ENCODE measurements at places on chromosomes 16 and 17. TPM values are rescaled to one million over a fixed set of nuclear protein-coding genes. Genes with fewer than 3 reads are reported as not detected.

C17orf100 gene
- 0.56 TPM for total RNA-seq

TLCD3B gene
- total RNA-seq = 0.65 TPM

KRT14 gene
- not detected for total RNA-seq

STUB1 gene
- total RNA-seq = 32.4 TPM

TBX6 gene
- 0.25 TPM for total RNA-seq

SPNS2 gene
- total RNA-seq = 9.0 TPM

CHST4 gene
- total RNA-seq = 14.3 TPM

STAC2 gene
- total RNA-seq = not detected

SEPHS2 gene
- total RNA-seq = 50.1 TPM

DNA sequence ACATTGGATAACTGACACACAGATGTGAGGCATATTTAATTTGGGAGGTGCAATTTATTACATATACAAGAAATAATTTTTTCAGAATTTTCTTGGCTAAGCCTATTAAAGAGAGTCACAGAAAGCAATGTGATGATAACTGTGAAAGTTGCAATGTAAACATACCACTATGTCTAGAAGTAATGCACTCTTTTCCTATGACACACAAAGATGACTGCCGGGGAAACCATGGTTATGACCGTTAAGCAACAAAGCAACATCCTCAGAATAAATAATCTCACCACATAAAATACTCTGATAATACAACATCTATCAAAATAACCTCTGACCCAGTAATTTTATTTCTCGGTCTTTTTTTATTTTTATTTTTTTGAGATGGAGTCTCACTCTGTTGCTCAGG, 10.5 kb upstream of the QRICH2 start:
- DNase-seq = no peak

GRCh38 chr16:79296491-79296890, 304.0 kb downstream of the MAF start:
- no peak for DNase-seq

- no peak for DNase-seq
Measured at GRCh38 chr17:35160354-35161201, 13.0 kb downstream of the UNC45B start.

DNA sequence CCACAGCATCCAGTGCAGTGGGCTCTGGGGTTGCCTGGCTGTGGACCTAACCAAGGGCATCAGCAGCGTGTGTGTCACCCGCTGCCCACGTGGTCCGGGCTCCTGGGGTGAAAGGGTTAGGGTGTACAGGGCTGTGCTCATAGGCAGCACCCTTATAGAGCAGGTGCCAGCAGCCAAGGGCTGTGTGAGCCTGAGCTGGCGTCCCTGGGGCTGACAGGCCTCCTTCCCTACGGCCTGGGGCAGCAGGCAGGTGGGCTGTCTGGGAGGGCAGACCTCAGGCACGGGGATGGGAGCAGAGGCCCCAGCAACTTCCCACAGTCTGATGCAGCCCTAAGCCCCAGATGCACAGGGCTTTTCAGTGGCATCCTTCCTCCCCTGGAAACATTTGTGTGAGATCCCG, 13.9 kb downstream of the CD300A start:
- no peak for DNase-seq

- DNase-seq = no peak
Measured at GRCh38 chr17:79562192-79562930, 48.5 kb downstream of the RBFOX3 start.

DNA sequence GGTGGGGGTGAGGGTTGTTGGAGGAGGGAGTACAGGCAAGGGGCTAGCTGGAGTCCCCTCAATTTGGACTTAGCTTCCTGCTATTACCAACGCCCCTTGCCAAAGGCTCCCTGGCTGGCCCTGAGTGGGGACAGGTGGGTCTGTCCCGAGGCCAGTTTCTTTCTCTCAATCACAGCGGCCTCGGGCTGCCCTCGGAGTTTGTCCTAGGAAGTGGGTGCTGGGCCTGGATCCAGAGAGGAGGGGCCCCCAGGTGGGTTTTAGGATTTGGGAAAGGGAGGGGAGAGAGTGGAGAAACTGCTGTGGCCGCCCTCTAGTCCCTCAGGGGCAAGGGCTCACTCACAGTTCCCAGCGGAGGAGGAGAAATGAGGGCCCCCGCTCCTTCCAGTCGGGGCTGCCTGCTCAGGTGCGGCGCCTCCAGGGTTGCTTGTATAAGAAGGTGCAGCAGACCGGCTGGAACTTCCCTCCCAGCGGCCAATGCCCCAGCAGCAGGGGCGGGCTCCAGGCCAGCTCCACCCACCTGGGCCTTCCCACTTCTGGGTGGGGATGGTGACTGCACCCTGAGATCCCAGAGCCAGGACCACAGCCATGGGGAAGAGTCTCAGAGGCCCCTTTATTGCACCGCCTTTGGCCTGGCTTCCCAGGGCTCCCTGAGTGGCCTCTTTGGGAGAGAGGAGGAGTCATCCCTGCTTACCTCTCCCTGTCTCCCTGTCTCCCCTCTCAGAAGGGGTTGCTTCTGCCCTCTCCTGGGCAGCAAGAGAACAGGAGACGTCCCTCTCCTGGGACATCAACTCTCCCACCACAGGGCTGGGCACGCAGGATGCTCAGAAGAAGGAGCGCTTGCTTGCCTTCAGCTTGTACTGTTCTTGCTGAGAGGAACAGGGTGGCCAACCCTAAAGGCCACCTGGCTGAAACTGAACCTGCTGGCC, 112.0 kb upstream of the SMURF2 start:
- DNase-seq = peak; percentile 46

- DNase-seq = no peak
Measured at GRCh38 chr16:64362193-64362592, 759.7 kb downstream of the CDH11 start.

- DNase-seq = no peak
Measured at GRCh38 chr16:70157477-70158260, 15.9 kb upstream of the CLEC18C start.

- DNase-seq = no peak
Measured at GRCh38 chr16:27543801-27544200, 5.9 kb downstream of the GTF3C1 start.

DNA sequence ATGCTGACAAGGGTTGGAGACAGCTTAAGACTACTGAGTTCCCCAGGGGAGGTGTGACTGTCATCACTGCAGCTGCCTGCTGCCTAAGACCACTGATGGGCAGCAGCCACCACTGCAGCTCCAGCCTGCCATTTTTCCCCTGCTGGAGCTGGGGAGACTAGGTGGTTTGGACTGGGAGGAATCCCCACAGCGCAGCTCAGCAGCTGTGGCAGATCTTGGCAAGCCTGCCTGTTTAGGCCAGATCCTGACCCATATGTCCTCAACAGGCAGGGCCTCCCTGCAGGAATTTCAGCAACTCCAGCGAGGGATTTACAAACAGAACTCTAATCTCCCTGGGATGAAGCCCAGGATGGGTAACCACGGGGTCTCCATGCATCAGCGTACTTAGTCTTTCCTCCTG, 356.4 kb upstream of the TOM1L1 start:
- no peak for DNase-seq

DNA sequence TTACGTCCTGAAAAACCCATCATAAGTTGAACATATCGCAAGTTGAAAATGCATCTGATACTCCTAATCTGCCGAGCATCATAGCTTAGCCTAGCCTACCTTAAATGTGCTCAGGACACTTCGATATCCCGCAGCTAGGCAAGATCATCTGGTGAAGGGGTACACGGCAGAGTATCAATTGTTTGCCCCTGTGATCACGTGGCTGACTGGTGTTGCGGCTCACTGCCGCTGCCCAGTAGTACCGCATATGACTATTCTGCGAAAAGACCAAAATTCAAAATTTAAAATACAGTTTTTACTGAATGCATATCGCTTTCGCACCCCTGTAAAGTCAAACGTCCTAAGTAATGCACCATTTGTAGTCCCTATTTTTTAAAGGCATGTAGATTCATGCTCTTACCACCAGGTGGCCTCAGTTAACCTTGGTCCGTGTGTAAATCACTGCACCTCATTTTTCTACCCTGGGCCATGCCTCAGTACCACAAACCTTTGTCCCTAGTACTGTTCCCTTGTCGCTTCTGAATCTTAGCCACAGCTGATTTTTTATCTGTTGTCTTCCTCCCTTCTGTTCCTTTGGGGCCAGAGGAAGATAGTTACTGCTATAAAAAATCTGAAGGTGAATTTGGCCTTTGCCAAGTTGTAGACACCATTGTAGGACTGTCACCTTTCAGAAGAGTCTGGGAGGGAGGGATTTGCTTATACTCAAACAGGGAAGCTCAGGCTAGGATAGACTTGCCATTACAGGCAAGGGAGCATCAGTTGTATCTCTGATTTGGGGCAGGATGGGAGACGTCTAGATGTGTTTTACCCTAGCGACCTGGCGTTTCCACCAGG, 34.4 kb downstream of the WWP2 start:
- no peak for DNase-seq

GRCh38 chr17:50277357-50277754, 3.1 kb downstream of the TMEM92 start:
- DNase-seq = no peak

- DNase-seq = no peak
Measured at GRCh38 chr17:47414612-47415011, 90.9 kb downstream of the EFCAB13 start.

DNA sequence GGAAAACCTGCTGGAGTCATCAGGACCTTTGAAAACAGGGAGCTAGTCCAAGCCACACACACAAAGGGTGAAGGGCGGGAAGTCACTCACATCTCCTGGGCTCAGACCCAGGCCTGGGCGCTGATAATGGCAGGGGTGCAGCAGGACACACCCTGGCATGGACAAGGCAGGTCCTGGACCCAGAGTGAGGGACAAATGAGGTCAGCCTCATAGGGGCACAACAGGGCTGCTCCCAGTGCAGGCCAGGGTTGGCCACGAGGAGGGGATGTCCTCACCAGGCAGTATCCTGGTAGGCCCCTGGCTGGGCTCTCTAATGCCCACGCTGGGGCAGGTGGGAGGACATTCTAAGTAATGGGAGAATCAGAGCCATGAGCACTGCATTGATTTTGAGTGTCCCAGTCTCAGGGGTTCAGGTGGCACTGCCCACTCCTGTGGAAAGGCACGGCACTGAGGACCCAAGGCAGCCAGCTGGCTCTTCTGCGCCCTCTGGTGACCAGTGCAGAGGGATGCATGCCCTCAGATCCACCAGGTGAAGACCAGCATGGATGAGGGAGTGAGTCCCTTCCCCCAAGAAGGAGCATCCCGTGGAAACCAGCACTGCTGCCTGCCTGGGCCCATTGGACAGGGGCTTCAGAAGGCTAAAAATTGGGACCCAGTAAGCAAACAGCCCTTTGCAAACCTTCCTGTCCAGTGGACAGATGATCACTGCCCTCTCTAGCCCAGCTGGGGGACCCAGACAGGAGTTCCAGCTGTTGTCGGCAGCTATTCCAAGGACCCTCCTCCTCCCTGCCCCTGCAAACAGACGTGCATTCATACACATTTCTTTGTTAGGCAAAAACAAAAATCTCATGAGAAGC, 23.4 kb upstream of the SREBF1 start:
- DNase-seq = peak; percentile 79

GRCh38 chr17:49748223-49748622, 15.7 kb downstream of the FAM117A start:
- DNase-seq = no peak

DNA sequence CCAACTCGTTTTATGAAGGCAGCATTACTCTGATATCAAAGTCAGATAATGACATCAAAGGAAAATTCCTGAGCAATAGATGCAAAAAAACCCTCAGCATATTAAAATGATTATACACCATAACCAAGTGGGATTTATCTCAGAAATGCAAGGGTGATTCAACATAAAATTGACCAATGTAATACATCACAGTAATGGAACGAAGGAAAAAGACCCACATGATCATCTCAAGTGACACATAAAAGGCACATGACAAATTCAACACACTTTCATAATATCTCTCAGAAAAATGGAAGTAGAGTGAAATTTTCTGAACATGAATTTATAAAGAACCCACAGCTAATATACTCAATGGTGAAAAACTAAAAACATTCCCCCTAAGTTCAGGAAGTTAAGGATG, 118.8 kb downstream of the ITFG1 start:
- no peak for DNase-seq

- DNase-seq = no peak
Measured at GRCh38 chr17:45361451-45361850, 44.6 kb upstream of the MAP3K14 start.

DNA sequence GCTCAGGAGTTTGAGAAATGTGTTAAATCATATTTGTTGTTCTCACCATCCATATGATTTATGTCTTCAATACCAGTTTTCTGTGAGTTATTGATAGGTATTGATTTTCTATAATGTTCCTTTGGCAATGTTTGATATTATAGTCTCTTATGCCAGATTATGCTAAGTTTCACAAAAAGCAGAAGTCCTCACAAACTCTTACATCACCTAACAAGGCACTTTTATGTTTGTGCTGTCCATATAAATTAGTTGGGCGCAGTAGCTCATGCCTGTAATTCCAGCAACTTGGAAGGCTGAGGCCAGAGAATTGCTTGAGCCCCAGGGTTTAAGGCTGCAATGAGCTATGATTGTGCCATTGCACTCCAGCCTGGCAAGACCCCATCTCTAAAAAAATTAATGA, 12.6 kb upstream of the UQCRC2 start:
- no peak for DNase-seq

- no peak for DNase-seq
Measured at GRCh38 chr16:8867932-8868415, 832 bp downstream of the CARHSP1 start.

DNA sequence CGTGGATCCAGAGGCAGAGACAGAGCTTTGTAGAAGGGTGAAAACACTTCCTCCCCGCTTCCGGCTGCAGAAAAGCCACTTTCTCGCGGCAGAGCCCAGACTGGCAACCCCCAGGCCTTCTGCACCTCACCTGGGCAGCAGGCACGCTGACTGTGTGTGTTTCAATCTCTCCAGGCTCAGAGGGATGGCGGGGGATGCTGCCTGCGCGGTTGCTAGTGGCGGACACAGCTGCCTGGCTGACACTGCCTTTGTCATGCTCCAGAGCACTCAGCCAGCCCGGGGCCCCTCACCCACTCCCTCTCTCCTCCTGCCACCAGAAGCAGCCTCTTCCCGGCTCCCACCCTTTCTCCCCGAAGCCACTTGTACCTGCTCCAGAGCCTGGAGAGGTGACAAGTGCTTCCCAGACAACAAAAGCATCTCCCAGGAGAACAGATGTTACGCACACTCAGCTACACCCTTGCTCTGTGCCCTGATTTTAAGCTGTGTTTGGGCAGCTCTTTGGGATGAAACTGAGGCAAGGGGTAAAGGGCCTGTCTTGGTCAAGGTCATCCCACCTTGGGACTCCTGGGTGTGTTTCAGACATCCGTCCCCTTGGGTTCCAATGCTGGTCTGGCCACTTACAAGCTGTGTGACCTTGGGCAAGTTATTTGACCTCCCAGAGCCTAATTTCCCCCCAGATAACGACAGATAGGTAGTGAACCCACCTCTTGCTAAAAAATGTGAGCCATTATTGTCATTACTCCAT, 9.2 kb upstream of the GLIS2 start:
- no peak for DNase-seq

GRCh38 chr16:49554681-49555080, 181.1 kb downstream of the C16orf78 start:
- no peak for DNase-seq

- peak; percentile 75 for DNase-seq
Measured at GRCh38 chr16:11356573-11357331, 11.5 kb downstream of the RMI2 start.

GRCh38 chr17:27808628-27809027, 8.3 kb upstream of the NOS2 start:
- DNase-seq = no peak

Measured in liver (tissue), 10 donors.